ENCODE measurements at places on chromosomes 3 and 15. TPM values are rescaled to one million over a fixed set of nuclear protein-coding genes. Genes with fewer than 3 reads are reported as not detected.

DNA sequence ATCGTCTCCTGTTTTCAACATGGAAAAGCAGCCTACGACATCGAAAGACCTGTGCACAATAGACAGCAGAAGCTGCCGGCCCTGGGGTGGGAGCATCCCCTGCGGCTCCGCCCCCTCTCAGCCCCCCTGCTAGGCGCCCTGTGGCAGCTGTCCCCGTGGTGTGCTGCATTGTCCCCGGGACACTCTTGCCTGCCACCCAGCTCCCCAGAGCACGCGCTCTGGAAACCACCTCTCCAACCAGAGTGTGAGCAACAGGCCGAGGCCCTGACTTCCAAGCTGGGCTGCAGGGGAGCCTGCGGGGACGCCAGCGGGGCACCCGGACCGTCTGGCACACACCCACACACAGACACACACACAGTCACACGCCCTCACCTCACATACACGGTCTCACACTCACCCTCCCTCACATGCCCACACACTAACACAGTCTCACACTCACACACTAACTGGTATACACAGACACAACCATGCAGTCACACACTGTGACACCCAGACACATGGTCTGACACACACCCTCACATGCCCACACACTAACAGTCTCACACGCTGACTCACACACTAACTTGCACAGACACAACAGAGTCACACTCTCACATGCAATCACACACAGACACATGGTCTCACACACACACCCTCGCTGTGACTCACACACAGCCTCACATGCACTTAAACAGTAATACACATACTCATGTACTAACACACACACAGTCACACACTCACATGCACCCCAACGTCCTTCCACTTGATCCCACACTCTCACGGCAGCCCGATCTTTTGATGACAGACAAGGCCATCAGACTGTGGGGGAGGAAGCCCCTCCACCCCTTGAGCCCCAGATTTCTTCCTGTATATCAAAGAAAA lies 94.7 kb downstream of the OCA2 start:
- DNase-seq = no peak

DNA sequence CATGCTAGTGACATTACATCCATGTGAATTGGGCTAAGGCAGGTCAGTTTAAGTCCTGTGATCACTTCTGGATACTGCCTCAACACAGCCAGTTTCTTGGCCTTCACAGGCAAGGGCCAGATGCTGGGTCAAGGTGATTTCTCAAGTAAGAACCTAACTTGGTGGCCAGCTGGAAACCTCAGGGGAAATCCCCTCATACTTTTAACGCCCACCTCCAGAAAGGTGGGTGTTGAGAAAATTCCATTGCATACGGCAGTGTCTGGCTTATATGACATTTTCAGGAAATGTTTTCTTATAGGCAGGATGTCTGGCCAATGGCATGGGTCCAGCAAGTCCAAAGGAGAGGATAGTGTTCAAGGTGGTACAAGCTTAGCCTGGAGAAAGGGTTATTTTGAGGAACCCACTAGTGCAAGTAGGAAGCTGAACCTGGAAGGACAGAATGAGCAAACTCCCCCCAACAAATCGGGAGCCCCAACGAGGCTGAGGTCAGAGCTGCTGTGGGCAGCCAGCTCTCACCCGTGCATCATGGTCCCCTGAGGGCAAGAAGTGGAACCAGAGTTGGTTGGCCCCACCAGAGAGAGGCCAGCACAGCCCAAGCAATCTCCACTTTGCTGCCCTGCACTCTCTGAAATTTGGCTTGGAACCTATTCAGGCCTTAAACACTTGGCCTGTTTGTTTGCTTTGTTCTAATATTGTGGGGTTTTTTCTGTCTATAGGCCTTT lies 135.4 kb downstream of the PDE8A start:
- no peak for DNase-seq

DNA sequence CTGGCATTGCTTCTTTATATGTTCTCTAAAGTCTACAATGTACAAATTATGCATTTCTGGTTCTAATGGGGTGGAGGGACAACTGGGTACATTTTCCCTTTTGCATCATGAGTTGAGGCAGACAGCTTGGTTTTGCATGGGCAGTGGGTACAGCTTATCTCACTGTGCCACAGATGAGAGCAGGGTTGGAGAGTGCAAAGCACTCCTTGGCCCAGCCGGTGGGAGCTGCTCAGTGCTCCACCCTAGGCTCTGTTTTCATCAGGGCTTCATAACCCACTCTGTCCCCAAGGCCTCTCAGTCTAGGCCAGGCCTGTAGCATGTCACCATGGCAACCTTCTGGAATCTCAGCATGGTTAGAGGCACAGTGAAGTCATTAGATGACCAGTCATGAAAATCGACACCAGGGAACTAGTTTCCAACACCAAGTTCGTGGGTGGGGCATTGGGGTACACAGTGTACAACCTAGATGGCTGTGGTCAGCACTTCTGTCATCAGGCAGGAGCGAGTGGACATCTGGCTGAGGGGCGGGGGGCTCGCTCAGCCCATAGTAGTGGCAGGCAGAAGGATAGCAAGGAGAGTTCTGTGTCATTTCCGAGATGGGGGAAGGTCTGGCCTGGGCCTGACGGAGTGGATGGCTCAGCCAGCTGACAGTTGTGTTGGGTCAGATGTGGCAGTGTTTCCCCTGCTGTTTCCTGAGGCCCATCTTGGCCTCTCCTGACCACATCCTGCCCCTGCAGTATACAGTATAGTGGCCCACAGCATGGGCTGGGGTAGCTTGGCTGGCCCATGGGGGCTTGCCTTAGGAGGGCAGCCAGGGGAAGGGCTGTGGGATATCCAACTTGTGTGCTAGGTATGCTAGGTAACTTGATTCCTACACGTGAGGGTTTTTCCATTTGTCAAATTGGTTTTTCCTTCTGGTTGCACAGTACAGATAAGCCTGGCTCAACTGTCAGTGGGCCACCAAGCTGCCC lies 75.7 kb upstream of the PRR23C start:
- peak; percentile 7 for DNase-seq

DNA sequence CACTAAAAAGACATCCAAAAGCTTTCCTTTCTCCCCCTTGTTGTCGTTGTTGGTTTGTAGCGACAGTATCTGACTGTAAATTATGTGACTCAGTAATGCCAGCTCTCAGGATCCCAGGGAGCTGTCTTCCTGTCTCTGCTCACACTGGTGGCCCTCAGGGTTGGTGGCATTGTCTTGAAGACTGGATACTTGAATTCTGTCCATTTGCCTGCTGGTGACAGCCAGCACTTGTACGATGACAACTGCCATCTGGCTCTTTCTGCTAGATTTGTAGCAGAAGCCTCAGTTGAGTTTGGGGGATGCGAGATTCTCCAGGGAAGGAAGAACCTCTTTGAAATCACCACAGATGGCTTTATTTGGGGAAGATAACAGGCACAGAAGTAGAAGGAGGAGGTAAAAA lies 120.8 kb downstream of the ARPP21 start:
- no peak for DNase-seq

- no peak for DNase-seq
Measured at GRCh38 chr15:31171731-31172130, 70.2 kb upstream of the TRPM1 start.

GRCh38 chr3:17233398-17233800 lies 348.6 kb downstream of the PLCL2 start:
- peak; percentile 20 for DNase-seq

- no peak for DNase-seq
Measured at GRCh38 chr3:99721633-99722007, 83.2 kb downstream of the COL8A1 start.

The TRIM42 gene
- not detected for polyA plus RNA-seq

The DPH6 gene
- 10.6 TPM for polyA plus RNA-seq

The HCN4 gene
- not detected for polyA plus RNA-seq

The CCDC12 gene
- polyA plus RNA-seq = 18.4 TPM

The SPINT1 gene
- polyA plus RNA-seq = 0.94 TPM
